ENCODE measurements at places on chromosomes 3 and 15. TPM values are rescaled to one million over a fixed set of nuclear protein-coding genes. Genes with fewer than 3 reads are reported as not detected.

GRCh38 chr3:65948841-65949573, 89.7 kb downstream of the MAGI1 start:
- peaks cover 2% of the 10 kb centered on the region for H3K27me3 ChIP-seq
- peaks cover 6% of the 10 kb centered on the region for H3K4me1 ChIP-seq
- H3K36me3 ChIP-seq = no peaks in the 10 kb centered on the region
- no peak overlapping the region for H3K4me3 ChIP-seq
- no peak overlapping the region for H3K27ac ChIP-seq

DNA sequence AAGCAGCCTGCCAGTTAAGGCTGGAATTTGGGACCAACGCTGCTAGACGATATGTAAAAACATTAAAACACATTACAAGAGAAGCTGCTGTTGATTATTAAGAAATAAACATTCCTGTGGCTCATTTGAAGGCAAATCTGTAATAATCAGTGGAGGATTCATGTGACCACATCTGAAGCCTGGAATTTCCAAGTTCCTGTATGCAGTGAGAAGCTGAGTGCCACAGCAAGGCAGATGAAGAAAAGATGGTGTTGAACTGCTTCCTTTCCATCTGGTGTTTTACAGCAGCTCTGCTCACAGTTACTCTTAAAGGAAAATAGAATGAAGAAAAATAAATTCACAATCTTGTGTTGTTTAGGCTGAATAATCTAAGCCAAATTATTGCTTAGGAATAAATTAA, 139.3 kb upstream of the ROBO2 start:
- H3K4me3 ChIP-seq = no peak overlapping the region
- H3K36me3 ChIP-seq = no peaks in the 10 kb centered on the region
- DNase-seq = no peak
- no peak overlapping the region for H3K27ac ChIP-seq
- H3K4me1 ChIP-seq = no peaks in the 10 kb centered on the region

GRCh38 chr3:33908250-33908851, 109.9 kb downstream of the PDCD6IP start:
- H3K4me3 ChIP-seq = no peak overlapping the region
- H3K36me3 ChIP-seq = no peaks in the 10 kb centered on the region
- H3K4me1 ChIP-seq = no peaks in the 10 kb centered on the region
- no peak overlapping the region for H3K27ac ChIP-seq
- DNase-seq = no peak
- H3K27me3 ChIP-seq = peaks cover 6% of the 10 kb centered on the region

- peaks cover 2% of the 10 kb centered on the region for H3K36me3 ChIP-seq
- H3K27me3 ChIP-seq = peaks cover 5% of the 10 kb centered on the region
- no peak for DNase-seq
- no peak overlapping the region for H3K4me3 ChIP-seq
- H3K4me1 ChIP-seq = peaks cover 6% of the 10 kb centered on the region
These were observed 504.4 kb downstream of the FHIT start for GRCh38 chr3:60746695-60747416.

GRCh38 chr15:60745469-60746061, 266.6 kb upstream of the ICE2 start:
- no peak overlapping the region for H3K4me3 ChIP-seq
- H3K4me1 ChIP-seq = peaks cover 9% of the 10 kb centered on the region
- no peaks in the 10 kb centered on the region for H3K36me3 ChIP-seq

DNA sequence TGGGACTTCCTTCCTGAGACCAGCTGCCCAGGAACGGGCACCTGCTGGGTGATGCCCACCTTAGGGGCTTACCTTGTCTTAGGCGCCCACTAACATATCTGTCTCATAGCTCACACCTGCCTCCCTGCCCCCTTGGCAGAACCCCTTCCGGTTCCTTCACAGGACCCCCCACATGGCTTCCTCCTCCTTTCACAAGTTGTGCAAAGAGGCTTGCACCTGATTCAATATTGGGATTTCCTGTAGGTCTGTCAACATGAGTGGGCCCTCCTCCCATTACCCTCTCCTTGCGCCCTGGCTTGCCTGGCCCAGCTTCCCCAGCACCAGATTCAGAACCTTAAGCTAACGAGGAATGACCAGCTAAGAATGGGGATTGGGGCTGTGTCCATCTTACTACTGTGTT, 633 bp downstream of the THPO start:
- H3K27ac ChIP-seq = no peak overlapping the region
- peaks cover 6% of the 10 kb centered on the region for H3K4me1 ChIP-seq
- DNase-seq = no peak
- H3K27me3 ChIP-seq = peaks cover 62% of the 10 kb centered on the region

DNA sequence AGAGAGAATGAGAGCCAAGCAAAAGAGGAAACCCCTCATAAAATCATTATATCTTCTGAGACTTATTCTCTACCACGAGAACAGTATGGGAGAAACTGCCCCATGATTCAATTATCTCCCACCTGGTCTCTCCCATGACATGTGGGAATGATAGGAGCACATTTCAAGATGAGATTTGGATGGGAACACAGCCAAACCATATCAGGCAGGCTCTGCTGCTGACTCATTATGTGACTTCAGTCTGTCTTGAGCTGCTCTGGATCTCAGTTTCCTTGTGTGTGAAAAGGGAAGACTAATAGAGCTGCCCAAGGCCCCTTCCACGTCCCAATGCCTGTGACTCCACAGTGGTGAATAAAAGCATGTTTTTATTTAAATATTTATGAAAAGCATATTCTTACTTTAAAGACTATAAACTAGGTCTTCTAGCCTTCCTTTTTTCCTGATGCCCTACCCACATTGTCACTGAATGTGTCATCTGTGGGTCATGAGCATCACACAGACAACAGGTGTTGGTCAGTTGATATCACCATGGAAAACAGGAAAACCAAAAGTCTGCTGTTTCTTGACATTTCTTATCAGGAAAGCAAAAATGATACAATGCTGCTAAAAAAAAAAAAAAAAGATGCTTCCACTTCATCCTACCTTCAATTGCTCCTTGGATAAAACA, 96.0 kb upstream of the PPP2R3A start:
- H3K27me3 ChIP-seq = no peaks in the 10 kb centered on the region
- no peak overlapping the region for H3K27ac ChIP-seq
- H3K4me1 ChIP-seq = no peaks in the 10 kb centered on the region
- H3K4me3 ChIP-seq = no peak overlapping the region

DNA sequence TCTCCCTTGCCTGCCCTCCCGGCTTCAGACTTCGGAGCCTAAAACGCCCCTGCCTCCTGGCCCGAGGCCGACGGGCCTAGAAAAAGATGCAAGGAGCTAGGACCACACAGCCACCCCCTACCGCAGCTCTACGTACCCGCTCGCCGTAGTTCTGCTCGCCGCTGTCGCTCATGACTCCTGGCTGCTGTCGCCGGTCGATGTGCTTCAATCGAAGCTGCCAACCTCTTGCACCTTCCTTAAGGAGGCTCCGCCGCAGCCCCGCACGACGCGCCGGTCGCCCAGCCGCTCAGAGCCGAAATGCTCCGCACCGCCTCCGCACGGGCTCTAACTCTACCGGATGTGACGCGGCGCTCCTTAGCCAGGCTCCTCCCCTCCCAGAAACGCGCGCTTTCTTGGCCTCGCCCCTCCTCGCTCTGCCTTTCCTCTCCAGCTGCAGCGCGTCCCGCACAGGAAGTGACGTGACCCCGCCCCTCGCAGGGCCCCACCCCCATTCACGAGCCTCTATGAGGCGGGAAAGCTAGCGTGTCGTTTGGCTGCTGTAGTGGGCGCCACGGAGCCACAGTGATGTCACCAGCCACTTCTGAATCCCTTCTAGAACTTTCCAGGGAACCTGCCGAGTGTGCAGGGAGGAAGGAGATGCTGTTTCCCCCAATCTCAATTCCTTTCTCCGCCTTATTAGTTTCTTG, at the start of gene TRA2B:
TRA2B (minus strand) TSS at position 326 of the 686 bp plus-strand sequence; CDS start at position 172, 154 bp downstream.
- H3K36me3 ChIP-seq = peaks cover 51% of the 10 kb centered on the region
- H3K4me3 ChIP-seq = peak within 1 kb of the TSS; percentile 98
- H3K4me1 ChIP-seq = peaks cover 34% of the 10 kb centered on the region
- peaks cover 13% of the 10 kb centered on the region for H3K27me3 ChIP-seq
- peak within 1 kb of the TSS; percentile 100 for H3K27ac ChIP-seq

- H3K27me3 ChIP-seq = no peaks in the 10 kb centered on the region
- no peak for DNase-seq
- H3K36me3 ChIP-seq = no peaks in the 10 kb centered on the region
- H3K27ac ChIP-seq = no peak overlapping the region
- no peak overlapping the region for H3K4me3 ChIP-seq
These were observed 27.2 kb downstream of the GRIP2 start for GRCh38 chr3:14512942-14513327.

- peaks cover 55% of the 10 kb centered on the region for H3K36me3 ChIP-seq
- H3K4me1 ChIP-seq = peaks cover 27% of the 10 kb centered on the region
- peak overlapping the region; percentile 83 for H3K27ac ChIP-seq
- DNase-seq = no peak
- H3K27me3 ChIP-seq = no peaks in the 10 kb centered on the region
- no peak overlapping the region for H3K4me3 ChIP-seq
These were observed 6.5 kb downstream of the ZNF589 start for GRCh38 chr3:48247401-48247811.

GRCh38 chr3:33665294-33665693, 52.8 kb downstream of the CLASP2 start:
- H3K4me3 ChIP-seq = no peak overlapping the region
- H3K27me3 ChIP-seq = no peaks in the 10 kb centered on the region
- peaks cover 29% of the 10 kb centered on the region for H3K36me3 ChIP-seq
- no peak for DNase-seq
- H3K27ac ChIP-seq = no peak overlapping the region
- H3K4me1 ChIP-seq = peaks cover 8% of the 10 kb centered on the region

DNA sequence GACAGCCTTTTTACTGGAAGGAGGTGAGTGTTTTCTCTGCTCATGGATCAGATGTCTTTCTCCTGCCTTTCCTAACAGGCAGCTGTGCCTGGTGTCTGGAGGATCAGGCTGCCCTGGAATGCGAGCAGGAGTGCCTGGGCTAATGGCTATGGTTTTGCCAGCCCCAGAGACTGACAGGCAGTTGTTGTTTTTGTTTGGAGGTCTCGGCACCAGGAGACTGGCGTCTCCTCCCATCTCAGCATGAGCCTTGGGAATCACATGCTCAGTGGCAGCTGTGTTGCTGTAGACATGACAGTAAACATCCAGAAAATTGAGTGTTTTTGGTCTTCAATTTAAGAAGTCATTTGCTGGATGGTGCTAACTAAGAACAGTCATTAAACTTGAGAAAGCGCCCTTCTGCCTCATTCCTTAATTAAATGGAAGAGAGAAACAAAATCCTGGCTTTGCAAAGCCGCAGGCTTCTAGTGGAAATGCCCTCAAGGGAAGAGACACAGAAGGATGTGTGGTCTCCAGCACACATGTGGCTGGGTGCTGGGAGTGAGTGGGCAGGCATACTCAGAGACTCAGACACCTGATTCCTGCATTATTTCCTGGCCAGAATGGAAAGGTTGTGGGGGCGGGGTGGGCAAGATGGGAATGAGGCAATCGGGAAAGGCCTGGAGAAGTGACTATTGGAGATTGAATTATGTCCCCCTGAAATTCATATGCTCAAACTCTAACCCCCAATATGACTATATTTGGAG, 97.0 kb upstream of the NMNAT3 start:
- DNase-seq = no peak
- H3K4me3 ChIP-seq = no peak overlapping the region
- H3K36me3 ChIP-seq = no peaks in the 10 kb centered on the region
- no peaks in the 10 kb centered on the region for H3K4me1 ChIP-seq

- H3K4me1 ChIP-seq = peaks cover 24% of the 10 kb centered on the region
- no peak overlapping the region for H3K4me3 ChIP-seq
- H3K36me3 ChIP-seq = peaks cover 61% of the 10 kb centered on the region
- H3K27ac ChIP-seq = no peak overlapping the region
- DNase-seq = no peak
These were observed 183.6 kb downstream of the MBNL1 start for GRCh38 chr3:152452318-152452717.

DNA sequence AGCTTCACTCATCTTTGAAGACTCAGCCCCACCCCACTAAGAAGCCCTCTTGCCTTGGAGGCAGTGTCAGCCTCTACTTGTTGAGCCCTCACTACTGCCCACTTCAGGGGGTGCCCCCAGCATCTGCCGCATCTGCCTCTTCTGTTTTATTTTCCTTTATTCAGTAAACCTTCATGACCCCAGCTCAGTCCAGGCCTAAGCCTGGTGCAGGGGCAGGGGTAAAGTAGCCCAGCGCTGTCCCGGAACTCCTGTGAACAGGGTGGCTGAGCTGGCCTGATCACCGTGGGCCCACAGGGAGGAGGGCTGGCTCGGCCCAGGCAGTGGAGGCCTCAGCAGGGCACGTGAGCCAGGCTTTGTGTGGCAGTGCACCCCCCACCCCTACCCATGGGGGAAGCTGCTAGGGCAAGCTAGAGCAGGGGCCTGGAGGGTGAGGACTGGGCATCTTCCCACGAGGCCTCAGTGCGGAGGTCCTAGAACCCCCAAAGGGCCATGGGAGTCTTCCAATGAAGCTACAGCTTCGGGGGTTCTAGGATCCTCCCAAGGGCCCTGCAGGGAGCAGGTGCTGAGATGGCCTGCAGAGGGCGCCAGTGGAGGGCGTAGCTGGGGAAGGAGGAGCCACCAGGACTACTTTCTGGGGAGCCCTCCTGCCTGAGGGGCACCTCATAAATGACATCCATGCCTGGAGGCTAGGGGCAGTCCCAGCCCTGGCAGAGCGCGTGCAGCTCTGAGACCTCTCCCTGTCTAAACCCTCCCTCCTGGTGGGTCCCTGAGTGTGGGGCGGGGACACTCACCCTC, 36.0 kb downstream of the TSPAN3 start:
- H3K4me3 ChIP-seq = no peak overlapping the region
- no peak overlapping the region for H3K27ac ChIP-seq
- H3K4me1 ChIP-seq = peaks cover 4% of the 10 kb centered on the region
- H3K36me3 ChIP-seq = peaks cover 75% of the 10 kb centered on the region
- no peaks in the 10 kb centered on the region for H3K27me3 ChIP-seq

DNA sequence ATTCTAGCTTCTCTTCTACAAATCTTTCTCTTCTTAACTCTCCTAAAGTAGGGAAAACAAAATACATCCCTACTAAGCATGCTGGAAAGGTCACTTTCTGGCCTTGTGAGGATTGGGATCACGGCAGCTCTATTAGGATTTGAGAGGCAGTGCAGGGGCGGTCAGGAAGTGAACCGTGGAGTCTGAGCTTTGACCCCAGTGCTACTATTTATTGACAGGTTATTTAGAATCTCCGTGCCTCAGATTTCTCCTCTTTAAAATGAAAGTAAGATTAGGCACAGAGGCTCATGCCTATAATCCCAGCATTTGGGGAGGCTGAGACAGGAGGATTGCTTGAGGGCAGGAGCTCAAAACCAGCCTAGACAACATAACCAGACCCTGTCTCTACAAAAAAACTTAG, 42.0 kb upstream of the CHRM5 start:
- H3K27ac ChIP-seq = no peak overlapping the region
- no peaks in the 10 kb centered on the region for H3K27me3 ChIP-seq
- no peaks in the 10 kb centered on the region for H3K4me1 ChIP-seq
- no peak overlapping the region for H3K4me3 ChIP-seq
- no peak for DNase-seq

POTEB gene
- total RNA-seq = not detected

IMPG2 gene
- 0.05 TPM for total RNA-seq

OR4M2 gene
- not detected for total RNA-seq

FBXW12 gene
- total RNA-seq = 0.14 TPM

DCLK3 gene
- total RNA-seq = not detected

ITIH1 gene
- total RNA-seq = not detected

ABHD17C gene
- 4.2 TPM for total RNA-seq

Data from activated T-helper 2 cell treated with anti-CD3 and anti-CD28 coated beads, Interferon-gamma antibody, Interleukin-2, Interleukin-4, amounts not matched to agents 10 μg/mL and 5 μg/mL and 100 μg/mL, durations not matched to agents 14 hours and 24 hours and 36 hours (primary cell).